Activated T-helper 1 cell treated with Interleukin-2 at 50 U/mL for 16 hours (primary cell): ENCODE measurements at places on chromosomes 11 and 22.

- DNase-seq = no peak
Observed at GRCh38 chr22:44389181-44389580, 76.4 kb upstream of the SHISAL1 start.

- no peak for DNase-seq
Observed at GRCh38 chr22:46547883-46548244, 10.4 kb upstream of the CELSR1 start.

- DNase-seq = no peak
Observed at GRCh38 chr11:15453211-15453765, 338.6 kb downstream of the INSC start.

GRCh38 chr11:73883856-73884255 is 7.1 kb downstream of the PAAF1 start:
- DNase-seq = no peak

DNA sequence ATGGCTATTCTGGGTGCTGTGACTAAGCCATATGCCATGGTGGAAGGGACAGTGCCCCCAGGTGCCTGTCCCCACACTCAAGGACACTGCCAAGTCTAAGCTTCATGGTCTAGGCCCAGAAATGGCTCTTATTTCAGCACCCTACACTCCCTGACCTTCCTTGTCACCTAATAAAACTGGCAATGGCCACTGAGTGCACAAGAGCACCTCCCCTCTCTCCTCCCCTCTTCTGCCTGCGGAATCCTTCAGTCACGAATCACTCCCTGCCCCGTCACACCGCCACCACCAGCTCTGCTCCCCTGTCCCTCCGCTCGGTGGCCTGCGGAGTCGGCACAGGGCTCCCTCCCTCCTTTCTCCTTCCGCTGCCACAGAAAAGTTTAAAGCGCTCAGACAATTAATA is 19.0 kb upstream of the LMO1 start:
- no peak for DNase-seq

DNA sequence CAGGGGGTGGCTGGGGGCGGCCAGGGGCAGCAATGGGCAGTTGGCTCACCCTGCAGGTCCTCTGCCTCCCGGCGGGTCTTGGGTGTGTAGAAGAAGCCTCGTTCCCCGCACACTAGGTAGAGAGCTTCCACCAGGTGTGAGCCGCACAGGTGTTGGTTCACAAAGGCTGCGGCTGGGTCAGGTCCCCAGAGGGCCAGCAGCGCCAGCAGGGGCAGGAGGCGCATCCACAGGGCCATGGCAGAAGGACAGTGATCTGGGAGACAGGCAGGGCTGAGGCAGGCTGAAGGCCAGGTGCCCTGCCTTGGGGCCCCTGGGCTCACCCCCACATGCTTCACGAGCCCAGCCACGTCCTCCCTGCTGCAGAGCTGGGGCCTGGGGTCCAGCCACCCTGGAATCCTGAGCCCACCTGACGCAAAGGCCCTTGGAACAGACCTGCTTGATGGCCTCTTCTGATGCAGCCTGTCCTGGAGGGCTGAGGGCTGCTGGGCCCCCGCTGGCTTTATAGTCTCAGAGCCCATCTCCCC is at the start of gene INS:
Gene INS (minus strand): TSS at position 474 of the 524 bp plus-strand sequence. CDS start 238 bp downstream, at position 236.
- no peak for DNase-seq

- DNase-seq = no peak
Observed at GRCh38 chr11:86067009-86067850, 1.7 kb downstream of the PICALM start.

DNA sequence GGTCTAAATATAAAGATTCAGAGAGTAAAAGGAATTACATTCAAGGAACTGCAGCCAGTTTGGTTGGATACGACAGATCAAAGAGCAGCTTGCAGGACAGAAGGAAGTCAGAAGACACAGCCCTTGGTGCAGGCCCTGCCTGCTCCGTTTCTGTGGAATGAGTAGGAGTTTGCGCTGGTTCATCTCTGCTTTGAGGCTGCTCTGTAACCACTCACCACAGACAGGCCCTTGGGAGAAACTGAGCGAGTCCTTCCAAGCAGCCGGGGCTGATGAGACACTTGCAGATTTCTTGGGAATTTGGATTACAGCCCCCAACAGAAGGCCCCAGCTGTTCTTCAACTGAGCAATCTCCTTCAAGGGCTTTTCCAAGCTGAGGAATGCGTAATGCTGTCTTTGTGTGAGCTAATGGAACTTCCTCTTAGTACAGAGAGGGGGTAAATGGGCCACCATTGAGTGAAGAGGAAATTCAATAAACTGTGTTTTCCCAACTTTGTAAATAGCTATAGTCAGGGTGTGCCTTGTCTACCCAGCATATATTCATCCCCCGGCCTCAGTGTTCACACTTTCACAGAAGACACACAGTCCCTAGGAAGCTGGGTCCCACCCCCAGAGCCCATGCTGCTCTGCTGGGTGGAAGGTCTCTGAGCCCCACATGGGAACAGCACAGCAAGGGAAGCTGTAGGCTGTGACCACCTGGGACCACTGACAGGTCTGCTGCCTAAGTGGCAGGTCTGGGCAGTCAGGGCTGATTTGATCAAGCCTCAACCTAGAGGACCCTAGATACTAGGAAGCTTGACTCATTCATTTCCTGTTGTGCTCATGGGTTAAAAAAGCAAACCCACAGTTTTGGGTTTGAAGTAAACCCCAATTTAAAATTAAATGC is 16.6 kb downstream of the IL10RA start:
- peak; percentile 38 for DNase-seq

DNA sequence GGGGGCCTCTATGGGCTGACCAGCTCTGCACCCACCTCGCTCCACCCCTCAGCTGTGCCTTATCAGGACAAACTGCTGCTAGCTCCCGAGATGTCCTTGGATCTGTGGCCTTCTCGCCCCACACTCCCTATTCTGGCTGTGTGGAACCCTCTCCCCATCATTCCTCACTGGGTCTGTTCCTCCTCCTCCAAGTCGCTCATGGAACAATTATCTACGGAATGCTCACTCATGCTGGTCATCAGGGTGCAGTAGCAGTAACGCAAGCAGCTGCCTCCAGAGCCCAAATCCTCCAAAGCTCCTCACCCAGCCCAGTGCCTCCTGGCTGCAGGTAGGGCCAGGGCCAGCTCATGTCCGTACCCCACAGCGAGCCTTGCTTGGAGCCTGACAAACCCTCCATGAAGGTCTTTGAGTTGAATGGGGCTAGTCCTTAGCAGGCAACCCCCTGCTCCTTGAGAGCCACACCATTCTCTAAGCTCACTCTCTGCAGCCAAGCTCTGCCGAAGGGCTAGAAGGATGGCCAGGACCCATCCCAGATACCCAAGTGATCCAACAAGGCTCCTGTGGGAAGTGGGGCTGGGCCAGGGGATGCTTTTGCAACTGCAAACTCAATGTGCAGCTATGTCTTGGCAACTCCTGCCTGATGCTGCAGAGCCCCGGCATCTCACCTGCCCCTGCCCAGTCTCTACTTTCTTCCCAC is 977.8 kb downstream of the TBC1D22A start:
- no peak for DNase-seq

DNA sequence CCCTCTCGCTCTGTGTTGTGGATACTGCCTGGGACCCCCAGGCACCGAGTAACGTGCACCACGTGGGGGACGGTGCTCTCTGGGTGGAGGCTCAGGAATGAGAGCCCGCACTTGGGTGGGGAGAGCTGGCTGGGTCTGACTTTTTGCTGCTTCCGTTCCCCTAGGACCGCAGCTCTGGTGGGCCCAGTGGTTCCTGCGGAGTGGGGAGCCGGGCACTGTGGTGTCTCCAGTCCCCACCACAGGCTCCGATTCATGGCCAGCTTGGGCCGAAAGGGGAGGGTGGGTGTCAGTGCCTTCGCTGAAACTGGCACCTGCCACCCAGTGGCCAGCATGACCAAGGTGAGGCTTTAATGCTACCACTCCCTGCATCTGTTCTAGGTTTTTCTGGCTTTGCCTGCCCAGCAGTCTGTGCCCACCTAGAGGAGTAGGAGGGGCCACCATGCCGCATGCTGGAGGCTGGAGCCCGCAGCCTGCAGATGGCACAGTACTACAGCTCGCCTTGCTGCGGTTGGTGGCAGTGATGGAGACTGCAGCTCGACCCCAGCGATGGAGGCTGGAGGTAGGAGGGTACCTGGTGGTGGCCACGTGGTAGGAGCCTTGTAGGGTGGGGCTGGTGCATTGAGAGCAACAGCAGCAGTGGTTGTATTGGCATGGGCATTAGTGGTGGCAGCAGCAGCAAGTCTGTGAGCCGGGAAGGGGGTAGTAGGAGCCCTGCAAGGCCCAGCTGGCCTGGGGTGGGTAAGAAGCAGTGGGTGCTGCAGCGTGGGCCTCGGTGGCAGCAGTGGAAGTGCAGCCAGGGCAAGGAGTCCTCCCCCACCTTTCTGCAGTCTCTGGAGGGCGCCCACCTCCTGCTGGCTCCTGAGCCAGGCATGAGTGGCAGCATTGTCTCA is 118.8 kb upstream of the VPREB1 start:
- DNase-seq = no peak

GRCh38 chr11:10257478-10257877 is 36.5 kb downstream of the SBF2 start:
- no peak for DNase-seq

DNA sequence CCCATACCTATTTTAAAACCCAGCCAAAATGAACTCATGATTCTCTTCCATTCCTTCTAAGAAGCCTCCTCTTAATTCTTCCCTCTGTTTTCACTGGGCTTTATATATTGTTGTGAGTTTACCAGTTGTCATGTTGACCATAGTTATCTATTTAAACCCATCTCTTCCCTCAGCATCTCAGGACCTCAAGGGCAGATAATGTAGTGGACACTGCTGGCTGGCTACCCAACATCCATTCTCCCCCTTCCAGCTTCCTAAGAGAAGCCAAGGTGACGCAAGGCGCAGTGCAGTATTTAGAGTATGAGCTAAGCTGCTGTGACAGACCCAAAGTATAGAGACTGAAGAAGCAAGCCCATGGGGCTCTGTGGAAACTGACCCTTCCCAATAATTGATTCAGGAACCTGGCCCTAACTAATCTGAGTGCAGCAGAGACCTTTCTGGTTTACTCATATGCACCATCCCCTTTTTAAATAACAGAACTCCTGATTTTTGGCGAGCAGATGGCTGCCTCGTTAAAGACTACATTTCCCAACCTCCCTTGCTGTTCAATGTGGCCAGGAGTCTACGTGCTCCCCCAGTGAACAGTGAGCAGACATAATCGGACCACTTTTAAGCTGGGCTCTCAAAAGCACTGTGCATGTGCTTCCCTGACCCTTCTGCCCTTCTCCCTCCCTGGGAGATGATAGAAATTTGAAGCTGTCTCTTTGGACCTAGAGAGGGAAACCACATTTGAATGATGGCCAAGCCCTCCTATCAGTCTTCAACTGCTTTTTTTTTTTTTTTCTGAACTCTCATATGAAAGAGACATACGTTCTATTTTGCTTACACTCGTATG is 28.1 kb upstream of the CREB3L1 start:
- no peak for DNase-seq

- DNase-seq = no peak
Observed at GRCh38 chr11:1641096-1641495, 11.5 kb downstream of the KRTAP5-5 start.

GRCh38 chr11:122642971-122643370 is 12.6 kb upstream of the UBASH3B start:
- no peak for DNase-seq

DNA sequence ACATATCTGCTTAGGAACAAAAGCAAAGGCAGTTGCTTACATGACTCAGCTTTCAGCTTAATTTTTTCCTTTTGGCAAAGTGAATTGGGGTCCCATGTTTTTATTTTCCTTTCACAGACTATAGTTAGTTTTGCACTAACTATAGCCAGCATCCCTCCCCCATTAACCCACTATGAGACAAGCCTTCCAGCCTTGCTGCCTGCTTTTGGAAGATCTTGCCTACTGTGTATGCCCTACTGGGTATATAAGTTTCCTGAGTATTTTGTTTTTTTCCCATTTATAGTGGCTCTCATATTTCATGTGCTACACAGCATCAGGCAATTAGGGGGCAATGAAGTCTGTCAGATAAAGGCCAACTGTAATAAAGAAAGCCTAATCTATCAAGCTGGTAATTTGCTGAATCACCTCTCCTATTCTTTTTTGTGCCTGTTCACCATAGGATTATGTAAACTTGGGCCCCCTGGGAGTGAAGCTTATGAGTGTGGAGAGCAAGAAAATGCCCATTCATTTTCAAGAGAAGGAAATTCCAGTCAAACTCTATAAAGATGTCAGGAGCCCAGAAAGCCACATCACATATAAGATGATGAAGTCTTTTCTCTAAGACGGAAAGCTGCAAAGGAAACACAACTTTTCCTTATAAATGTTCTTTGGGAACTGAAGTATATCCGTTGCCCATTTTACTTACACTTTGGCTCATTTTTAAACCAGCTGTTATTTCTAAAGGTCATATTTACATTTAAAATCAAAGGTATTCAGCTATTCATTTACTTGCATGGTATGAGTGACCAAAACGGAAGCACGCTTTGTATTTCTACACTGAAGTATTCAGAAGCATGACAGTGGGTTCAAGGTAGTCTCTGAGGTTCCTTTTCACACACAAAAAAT is 64.0 kb downstream of the CCDC83 start:
- DNase-seq = no peak

- DNase-seq = no peak
Observed at GRCh38 chr22:35961480-35962295, 66.9 kb downstream of the RBFOX2 start.

DNA sequence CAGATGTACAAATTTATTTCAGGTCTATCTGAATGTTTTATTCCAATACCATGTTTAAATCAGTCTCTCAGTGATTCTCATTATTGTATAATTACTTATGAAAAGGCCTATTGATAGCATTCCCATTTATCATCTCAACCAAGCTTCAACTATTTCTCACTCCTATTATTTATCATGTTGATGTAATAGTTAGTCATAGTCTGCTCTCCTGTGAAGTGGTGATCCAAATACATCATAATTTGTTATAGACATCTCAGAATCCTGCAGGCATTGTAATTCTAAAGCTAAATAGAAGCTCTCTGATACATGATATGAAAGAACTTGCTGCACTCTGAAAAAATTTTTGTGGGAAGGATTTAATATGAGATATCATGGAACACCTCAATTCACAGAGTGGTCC is 21.8 kb upstream of the OR8G1 start:
- no peak for DNase-seq

- DNase-seq = no peak
Observed at GRCh38 chr22:19287889-19288288, 3.6 kb downstream of the CLTCL1 start.

GRCh38 chr22:45226503-45227186 is 14.0 kb downstream of the KIAA0930 start:
- no peak for DNase-seq
